CD8-positive, alpha-beta T cell (primary cell): ENCODE measurements at places on chromosomes 4 and X. TPM values are rescaled to one million over a fixed set of nuclear protein-coding genes. Genes with fewer than 3 reads are reported as not detected.

REPS2 gene
- total RNA-seq = not detected

ENPEP gene
- not detected for total RNA-seq

DNA sequence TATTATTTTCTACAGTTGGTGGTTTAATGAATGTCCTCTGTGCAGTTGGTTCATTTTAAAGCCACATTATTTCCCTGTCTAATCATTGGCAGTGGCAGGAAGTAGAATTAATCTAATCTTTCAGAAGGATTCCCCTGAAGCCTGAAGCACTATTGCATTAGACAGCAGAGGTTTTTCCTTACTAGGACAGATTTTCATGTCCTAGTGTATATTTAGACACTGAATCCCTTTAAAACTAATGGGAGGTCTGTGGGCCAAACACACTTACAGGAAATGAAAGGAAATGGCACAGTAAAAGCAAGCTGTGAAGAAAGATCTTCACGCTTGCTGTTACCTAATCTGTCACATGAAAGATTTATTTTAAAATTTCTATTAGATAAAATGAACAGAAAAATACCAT, 165.2 kb downstream of the SLC39A8 start:
- no peak for DNase-seq

APLN gene
- total RNA-seq = not detected

DNA sequence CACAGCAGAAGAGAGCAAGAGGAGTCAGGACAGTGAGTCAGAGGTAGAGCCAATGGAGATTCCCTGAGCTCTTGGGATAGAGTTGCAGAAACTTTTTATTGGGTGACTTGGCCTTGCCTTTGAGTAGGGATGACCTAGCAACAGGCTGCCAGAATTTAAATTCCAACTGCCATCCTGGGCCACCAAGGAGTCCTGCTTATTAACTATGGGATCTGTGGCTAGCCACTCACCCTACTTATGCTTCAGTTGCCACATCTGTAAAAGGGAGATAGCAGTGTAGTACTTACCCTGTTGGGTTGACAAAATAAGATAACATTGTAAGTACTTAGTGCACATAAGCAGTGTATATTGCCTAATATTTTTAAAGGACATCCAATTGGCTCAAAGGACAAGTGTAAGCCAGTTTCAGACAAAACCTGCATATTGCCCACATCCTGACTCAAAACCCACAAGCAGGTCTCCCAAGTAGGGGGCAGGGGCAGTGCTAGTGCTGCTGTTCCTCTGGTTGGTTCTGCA, 43.5 kb upstream of the TMEM164 start:
- DNase-seq = no peak

- no peak for DNase-seq
Observed at GRCh38 chr4:101604976-101605375, 185.6 kb upstream of the BANK1 start.

DNA sequence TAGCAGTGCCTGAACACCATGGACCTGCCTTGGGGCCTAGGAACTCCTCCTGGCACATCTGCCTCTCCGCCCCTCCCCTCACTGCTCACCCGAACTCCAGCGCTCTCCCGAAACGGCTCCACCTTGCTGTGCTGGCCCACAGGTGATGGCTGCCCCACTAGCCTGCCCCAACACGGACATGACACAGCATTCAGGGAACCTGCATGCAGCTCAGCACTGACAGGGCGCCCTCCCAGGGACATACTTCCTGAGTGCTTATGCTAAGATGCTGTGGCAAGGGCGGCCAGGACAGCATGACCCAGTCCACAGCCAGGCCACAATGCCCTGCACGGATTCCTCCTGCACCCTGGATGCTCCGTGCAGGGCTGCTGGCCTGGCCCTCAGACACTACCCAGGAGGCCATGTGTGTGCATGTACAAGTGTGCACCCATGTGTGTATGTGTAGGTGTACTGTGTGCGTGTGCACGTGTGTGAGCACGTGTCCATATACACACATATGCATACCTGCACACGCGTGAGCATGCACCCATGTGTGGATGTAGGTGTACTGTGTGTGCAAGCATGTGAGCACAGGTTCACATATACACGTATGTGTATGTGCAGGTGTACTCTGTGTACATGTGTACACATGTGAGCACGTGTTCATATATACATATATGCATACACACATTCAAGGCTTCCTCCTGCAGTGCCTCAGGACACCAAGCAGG, 6.0 kb downstream of the TMEM271 start:
- DNase-seq = no peak

DNA sequence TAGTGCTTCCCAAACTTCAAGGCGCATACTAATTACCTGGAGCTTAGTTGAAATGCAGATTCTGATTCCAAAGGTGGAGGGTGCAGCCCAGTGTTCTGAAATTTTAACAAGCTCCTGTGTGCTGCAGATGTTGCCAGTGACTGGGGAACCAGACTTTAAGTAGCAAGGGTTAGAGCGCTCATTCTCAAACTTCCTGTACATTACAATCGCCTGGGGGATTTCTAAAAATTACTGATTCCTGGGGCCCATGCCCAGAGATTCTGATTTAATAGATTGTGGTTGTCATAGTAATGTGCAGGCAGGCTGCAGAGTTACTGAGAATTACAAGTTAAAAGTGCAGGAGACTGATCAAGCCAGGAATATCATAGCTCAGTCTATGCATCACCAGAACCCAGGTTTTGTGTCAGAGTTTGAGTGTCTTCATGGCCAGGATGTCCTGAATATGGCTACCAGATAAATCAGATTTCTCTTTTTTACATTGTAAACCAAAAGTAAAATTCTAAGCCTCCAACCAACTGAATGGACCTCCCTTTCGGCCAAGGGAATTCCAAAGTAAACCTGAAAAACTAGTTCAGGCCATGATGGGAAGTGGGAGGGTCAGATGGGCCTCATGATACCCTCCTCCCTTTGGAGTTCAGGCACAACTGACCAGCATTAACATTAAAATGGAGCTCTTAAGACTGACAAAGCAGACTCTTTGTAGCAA, 121.6 kb downstream of the ATXN3L start:
- DNase-seq = no peak
